ENCODE measurements at places on chromosomes 3 and 15.

- no peak overlapping the region for H3K4me3 ChIP-seq
- DNase-seq, result no peak
- H3K4me1 ChIP-seq, result no peaks in the 10 kb centered on the region
- H3K27ac ChIP-seq, result no peak overlapping the region
These were observed 27.2 kb downstream of the OXSM start for GRCh38 chr3:25817107-25817506.

GRCh38 chr3:16665282-16665741 is 60.1 kb upstream of the DAZL start:
- no peaks in the 10 kb centered on the region for H3K36me3 ChIP-seq
- H3K27ac ChIP-seq, result no peak overlapping the region
- no peaks in the 10 kb centered on the region for H3K4me1 ChIP-seq
- H3K27me3 ChIP-seq, result no peaks in the 10 kb centered on the region
- DNase-seq, result no peak
- H3K4me3 ChIP-seq, result no peak overlapping the region

DNA sequence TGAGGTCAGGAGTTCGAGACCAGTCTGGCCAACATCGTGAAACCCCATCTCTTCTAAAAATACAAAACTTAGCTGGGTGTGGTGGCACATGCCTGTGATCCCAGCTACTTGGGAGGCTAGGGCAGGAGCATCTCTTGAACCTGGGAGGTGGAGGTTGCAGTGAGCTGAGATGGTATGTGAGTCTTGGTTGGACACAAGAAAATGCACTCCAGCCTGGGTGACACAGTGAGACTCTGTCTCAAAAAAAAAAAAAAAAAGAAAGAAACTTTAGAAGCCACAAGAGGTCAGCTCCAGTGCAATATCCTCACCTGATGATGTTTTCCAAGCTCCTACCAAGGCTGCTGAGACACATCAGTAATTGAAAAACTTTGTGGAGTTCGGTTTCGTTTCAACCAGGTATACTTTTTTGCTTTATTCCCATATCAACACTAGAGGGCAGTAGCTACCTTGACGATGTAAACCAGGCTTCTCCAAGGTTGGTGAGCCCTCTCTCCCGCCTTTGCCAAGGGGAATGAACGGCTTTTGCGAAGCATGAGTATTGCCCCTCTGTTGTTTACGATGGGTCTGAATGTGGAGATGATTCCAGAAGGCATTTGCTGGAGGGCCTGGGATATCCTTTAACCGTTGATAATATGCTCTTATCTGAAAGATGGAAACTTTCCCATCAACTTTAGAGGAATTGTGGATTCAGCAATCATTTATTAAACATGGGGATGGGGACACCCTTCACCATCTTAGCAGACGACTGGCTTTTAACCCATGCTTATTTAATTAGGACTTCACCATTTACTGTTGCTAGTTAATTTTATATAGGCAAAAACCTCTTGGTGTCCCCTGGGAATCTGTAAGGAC is 202.8 kb downstream of the SV2B start:
- no peaks in the 10 kb centered on the region for H3K36me3 ChIP-seq
- H3K4me1 ChIP-seq, result peaks cover 38% of the 10 kb centered on the region
- no peaks in the 10 kb centered on the region for H3K27me3 ChIP-seq
- no peak overlapping the region for H3K27ac ChIP-seq

- no peaks in the 10 kb centered on the region for H3K36me3 ChIP-seq
- no peak for DNase-seq
- H3K27ac ChIP-seq, result no peak overlapping the region
- H3K4me3 ChIP-seq, result no peak overlapping the region
These were observed 27.6 kb upstream of the FAM3D start for GRCh38 chr3:58693940-58694850.

DNA sequence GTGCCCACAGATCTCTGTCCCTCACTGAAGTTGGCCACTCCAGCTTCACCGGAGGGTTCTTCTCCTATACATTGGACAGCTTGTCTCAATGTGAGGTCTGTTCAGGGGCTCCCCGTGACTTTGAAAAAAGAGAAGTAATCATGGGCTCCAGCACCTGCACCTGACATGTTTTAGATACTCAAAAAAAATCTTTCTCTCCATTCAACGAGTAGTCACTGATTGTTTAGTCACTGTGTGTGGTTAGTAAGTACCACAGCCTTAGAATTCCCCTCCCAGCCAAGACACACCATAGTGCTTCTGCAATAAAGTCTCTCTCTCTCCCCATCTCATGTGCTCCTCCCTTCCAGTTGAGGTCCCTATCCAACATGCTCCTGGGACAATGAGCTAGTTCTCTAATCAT is 18.6 kb downstream of the CCR9 start:
- DNase-seq, result no peak
- peaks cover 18% of the 10 kb centered on the region for H3K4me1 ChIP-seq
- no peak overlapping the region for H3K4me3 ChIP-seq
- no peaks in the 10 kb centered on the region for H3K27me3 ChIP-seq
- H3K27ac ChIP-seq, result no peak overlapping the region
- no peaks in the 10 kb centered on the region for H3K36me3 ChIP-seq

- no peaks in the 10 kb centered on the region for H3K36me3 ChIP-seq
- H3K27me3 ChIP-seq, result no peaks in the 10 kb centered on the region
- no peak overlapping the region for H3K4me3 ChIP-seq
- no peak overlapping the region for H3K27ac ChIP-seq
These were observed 127.0 kb upstream of the ROBO2 start for GRCh38 chr3:76912841-76913383.

DNA sequence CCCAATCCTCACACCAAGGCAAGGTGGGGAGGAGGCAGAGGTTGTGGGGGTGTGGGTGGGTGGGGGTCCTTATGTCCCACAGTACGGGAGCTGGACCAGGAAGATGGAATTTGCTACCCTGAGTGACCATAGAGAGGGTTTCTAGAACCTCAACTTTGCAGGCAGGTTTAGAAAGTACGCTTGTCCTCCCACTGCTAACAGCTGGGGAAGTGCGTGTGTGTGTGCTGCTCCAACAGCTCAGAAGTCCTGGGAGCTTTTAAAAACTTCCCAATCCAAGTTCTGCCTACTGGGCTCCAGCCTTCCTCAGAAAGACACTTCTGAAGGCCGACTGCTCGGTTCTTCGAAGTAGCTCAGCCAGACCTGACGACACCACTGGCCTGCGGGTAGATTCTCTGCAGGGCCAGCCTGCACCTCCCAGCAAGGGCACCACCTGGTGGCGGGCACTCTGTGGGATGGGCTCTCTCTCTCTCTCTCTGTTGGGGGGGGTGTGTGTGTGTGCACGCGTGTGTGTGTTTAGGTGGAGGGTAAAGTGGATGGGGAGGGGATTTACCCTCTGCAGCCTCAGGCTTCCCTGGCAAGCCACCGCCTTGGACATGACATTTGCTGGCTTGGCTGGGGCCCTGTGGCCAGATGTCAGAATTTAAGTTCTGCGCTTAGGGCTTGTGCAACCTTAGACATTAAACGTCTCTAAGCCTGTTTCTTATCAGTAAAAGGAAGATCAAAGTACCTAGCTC is 15.6 kb downstream of the TMEM158 start:
- H3K27ac ChIP-seq, result no peak overlapping the region
- peak; percentile 83 for DNase-seq
- H3K27me3 ChIP-seq, result no peaks in the 10 kb centered on the region
- H3K4me1 ChIP-seq, result peaks cover 12% of the 10 kb centered on the region

DNA sequence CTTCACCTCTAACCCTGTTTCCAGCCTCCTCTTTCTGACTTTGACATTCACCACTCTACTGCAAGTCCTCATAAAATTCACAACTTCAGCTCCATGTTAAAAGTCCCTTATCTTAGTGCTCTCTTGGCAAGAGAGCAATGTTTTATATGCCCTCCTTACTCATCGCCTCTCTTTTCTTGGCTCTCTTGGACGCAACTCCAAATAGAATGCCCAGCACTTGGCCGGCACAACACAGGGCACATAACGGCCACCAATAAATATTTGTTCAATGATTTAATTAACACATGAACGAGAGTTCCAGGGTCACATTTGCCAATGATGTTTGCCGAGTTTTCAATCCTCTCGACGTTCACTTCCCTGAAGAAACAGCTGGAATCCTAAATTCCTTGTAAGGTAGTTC is 401.4 kb downstream of the ROBO1 start:
- no peaks in the 10 kb centered on the region for H3K36me3 ChIP-seq
- H3K4me3 ChIP-seq, result no peak overlapping the region
- H3K27me3 ChIP-seq, result no peaks in the 10 kb centered on the region
- H3K27ac ChIP-seq, result no peak overlapping the region
